Trophoblast cell (in vitro differentiated cells and primary cell): ENCODE measurements at places on chromosomes 6 and 20.

GRCh38 chr6:113739041-113739655 is 118.0 kb upstream of the MARCKS start:
- H3K27me3 ChIP-seq, result no peaks in the 10 kb centered on the region
- DNase-seq, result peak; percentile 66
- no peaks in the 10 kb centered on the region for H3K4me1 ChIP-seq
- no peaks in the 10 kb centered on the region for H3K36me3 ChIP-seq
- no peak overlapping the region for H3K27ac ChIP-seq

DNA sequence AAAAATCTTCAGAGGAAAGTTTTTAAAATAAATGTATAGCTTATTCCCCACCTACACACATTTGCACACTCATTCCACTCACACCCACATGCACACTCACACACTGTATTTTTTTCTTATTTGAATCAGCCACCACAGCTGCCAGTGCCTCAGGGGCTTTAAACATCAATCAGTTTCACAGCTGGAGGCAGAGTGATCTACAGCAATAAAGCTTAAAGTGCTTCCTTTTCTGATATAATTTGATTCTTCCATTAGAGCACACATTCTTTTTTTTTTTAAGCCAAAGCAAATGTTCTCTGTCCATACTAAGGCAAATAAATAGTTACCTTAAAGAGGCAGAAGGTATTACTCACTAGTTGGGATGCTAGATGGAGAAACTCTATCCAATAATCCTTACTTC is 498.8 kb upstream of the POU3F2 start:
- H3K4me3 ChIP-seq, result no peak overlapping the region
- H3K4me1 ChIP-seq, result no peaks in the 10 kb centered on the region
- no peak for DNase-seq
- no peaks in the 10 kb centered on the region for H3K27me3 ChIP-seq
- no peaks in the 10 kb centered on the region for H3K36me3 ChIP-seq
- no peak overlapping the region for H3K27ac ChIP-seq

GRCh38 chr20:58853976-58854637 is 1.6 kb downstream of the GNAS start:
- H3K36me3 ChIP-seq, result no peaks in the 10 kb centered on the region
- no peak overlapping the region for H3K27ac ChIP-seq
- H3K4me1 ChIP-seq, result peaks cover 11% of the 10 kb centered on the region
- H3K4me3 ChIP-seq, result no peak overlapping the region

GRCh38 chr6:31919624-31920303 is 7.8 kb upstream of the C2 start:
- no peak overlapping the region for H3K27ac ChIP-seq
- peaks cover 2% of the 10 kb centered on the region for H3K4me1 ChIP-seq
- no peaks in the 10 kb centered on the region for H3K36me3 ChIP-seq
- peak; percentile 67 for DNase-seq

- H3K4me3 ChIP-seq, result no peak overlapping the region
- peaks cover 2% of the 10 kb centered on the region for H3K36me3 ChIP-seq
- peaks cover 18% of the 10 kb centered on the region for H3K4me1 ChIP-seq
- DNase-seq, result peak; percentile 62
Measured at GRCh38 chr20:19934792-19935491, 82.2 kb upstream of the NAA20 start.
